NCI-H187 (cell line): ENCODE measurements at places on chromosomes 11 and 22.
A peak's percentile ranks its signal among the peaks of the same experiment; 100 is the strongest.

DNA sequence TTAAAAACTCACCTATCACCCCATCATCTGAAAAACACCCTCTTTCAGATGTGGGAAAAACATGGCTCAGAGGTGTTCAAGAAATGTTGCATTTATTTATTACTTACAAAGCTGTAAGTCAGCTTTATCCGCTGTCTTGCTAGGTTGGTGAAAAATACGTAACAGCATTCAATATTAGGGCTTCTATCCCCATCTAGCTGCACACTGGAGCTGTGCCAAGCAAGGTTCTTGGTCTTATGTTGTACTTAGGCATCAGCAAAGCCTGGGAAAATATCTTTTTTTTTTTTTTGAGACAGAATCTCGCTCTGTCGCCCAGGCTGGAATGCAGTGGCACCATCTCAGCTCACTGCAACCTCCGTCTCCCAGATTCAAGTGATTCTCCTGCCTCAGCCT is 7.5 kb downstream of the SERPING1 start:
- no peak for DNase-seq

GRCh38 chr11:10727146-10727851 is 23.7 kb upstream of the CTR9 start:
- DNase-seq = no peak

GRCh38 chr11:24502425-24502824 is 5.6 kb downstream of the LUZP2 start:
- DNase-seq = no peak

DNA sequence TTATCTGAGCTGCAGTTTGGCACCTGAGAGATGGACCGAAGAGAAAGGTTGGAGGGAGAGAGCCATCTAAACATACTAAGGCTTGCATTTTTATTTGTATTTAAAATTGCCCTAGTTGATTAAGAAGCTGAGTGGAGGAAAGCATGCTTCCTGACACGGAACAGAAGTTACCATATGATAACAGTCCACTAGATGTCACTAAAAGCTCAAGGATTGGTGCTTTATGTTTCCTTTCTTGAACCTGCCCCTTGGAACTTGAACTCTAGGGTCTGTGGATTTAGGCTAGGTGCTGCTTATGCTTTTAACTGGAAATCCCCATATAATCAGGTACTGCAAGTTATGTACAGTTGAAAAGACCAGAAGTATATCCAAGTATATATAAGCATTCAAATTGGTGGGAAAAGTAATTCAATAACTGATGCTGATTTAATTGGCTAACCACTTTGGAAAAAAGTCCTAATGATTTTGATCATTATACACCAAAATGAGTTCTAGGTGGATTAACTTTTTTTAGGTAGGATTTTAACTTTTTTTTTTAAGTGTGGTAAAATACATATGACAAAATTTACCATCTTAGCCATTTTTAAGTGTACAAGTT is 9.5 kb downstream of the RBMXL2 start:
- peak; percentile 5 for DNase-seq

DNA sequence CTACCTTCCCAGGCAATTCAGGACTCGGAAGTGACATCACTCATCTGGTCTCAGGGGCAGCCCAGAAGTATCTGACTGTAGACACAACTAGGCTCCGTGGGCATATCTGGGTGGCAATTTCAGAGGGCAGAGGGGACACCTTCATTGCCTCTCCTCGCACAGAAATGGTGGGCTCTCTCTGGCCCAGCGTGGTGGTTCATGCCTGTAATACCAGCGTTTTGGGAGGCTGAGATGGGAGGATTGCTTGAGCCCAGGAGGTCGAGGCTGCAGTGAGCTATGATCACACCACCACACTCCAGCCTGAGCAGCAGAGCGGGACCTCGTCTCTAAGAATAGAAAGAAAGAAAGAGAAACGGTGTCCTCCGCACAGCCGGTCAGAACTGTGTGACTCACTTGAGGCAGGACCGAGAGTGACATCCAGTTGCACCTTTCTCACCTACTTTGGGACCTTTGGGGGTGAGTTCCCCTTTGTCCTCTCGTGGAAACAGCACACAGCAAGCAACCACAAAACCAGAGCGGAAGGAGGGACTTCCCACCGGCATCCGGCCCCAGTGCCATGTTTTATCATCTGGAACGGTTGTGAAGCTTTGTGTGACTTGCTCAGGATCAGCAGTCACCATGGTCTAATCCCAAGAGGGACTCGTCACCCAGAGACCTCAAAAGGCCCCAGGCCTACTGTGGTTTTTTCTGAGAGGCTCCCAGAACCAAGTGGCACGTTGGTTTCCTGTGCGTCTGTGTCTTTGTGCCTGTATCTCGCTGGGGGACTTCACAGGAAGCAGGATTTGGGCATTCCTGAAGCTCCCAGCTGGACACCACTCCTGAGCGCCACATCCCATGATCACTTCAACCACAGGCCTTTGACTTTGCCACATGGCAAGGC is 38.4 kb upstream of the EMID1 start:
- no peak for DNase-seq

GRCh38 chr11:15213471-15214231 is 98.9 kb downstream of the INSC start:
- DNase-seq = no peak

GRCh38 chr22:17368554-17369438 is 464 bp upstream of the CECR2 start:
- peak; percentile 67 for DNase-seq

- no peak for DNase-seq
Measured at GRCh38 chr11:58004664-58005063, 19.0 kb upstream of the OR9Q1 start.

- DNase-seq = no peak
Measured at GRCh38 chr22:27842201-27842600, 40.6 kb upstream of the MN1 start.

DNA sequence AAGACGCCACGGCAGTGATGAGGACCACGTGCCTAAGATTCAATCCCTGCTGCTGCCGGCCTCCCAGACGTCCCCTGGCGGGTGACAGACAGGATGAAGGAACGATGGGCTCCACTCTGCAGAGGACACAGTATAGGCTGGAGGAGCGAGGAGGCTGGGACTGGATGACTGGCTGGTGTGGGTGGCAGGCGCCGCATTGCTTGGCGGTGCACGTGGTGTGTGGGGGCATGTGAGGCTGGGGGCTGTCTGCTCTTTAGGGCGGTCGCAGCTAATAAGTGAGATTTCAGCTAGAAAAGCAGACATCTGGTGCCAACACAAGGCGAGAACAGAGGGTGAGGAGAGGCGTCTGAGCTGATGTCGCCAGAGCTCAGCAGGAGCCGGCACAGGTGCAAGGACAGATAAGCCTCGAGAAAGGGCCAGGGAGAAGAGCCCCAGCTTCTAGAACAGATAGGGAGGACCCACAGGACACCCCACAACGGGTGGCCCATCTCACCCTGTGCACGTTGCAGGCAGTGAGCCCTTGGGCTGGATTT is 33.2 kb downstream of the TSPAN4 start:
- DNase-seq = no peak

DNA sequence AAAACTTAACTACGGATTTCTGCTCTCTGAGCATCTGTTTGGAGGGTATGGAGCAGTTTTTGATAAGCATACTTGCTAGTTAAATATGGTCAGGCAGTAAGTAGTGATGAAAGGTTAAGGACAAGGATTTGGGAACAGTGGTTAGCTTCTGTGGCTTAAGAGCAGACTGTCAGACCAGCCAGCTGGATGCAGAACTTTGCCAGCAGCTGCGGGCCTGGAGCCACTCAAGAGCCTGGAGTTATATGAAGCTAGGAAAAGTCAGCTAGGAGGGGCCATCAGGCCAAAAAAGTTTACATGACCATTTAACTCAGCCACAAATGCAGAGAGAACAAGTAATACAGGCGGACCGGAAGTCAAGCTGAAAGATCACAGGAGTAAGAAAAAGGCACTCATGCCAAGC is 1817.7 kb downstream of the LRRC4C start:
- DNase-seq = no peak
